ENCODE measurements at places on chromosomes 2 and 18.

- no peak for DNase-seq
Measured at GRCh38 chr2:59912042-59912441, 641.4 kb downstream of the BCL11A start.

DNA sequence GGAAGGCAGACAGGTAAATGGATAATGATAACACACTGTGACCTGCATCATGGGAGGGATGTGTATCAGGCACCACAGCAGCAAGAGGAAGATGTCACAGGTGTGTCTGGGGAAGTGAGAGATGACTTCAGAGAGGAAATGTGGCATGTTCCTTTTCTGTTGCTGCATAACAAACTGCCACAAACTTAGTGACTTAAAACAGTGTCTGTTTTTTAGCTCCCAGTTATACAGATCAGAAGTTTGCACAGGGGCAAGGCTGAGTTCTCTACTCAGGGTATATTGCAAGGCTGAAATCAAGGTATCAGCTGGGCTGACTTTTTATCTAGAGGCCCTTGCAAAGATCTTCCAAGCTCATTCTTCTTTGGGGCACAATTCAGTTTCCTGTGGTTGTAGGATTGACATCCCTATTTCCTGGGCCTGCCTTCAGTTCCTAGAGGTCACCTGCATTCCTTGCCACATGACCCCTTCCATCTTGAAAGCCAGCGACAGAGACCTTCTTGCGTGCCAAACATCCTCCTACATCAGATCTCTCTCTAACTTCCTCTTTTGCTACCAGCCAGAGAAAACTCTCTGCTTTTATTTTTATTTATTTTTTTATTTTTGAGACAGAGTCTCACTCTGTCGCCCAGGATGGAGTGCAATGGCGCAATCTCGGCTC, 2.1 kb upstream of the MAP3K2 start:
- DNase-seq = no peak

DNA sequence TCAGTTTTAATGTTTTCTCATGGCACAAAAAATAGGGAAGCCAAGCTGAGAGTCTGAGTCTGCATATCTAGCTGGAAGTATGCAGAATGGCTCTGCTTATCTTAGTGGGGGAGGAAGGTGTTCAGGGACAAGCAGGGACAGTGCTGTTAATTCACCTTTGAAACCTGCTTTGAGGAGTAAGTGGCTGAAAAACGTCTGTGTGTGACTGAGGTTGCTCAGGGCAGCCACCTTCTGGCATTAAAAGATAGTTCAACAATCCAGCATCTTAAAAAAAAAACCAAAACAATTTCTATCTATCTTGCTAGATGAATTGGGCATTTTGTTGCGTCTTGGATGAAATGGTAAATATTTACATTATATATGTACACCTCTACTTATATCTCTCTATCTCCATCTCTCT, 2.0 kb upstream of the TRPM8 start:
- no peak for DNase-seq

DNA sequence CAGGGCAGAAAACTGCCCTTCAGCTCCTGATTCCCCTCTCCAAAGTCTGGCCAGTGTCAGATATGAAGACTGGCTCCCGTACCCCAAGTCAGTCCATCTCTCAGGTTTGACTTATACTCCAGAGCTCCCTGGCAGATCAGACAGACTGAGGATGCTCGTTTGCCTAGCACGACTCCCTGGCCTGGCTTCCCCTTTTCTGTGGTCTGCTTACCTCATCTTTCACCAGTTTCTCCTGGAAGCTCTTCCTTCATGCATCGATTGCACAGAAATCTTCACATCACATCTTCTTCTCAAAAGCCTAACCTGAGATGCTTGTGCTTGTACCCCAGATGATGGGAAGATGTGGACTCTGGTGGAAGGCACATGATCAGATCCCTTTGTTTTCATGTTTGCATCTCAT, 387.9 kb upstream of the POU3F3 start:
- no peak for DNase-seq

DNA sequence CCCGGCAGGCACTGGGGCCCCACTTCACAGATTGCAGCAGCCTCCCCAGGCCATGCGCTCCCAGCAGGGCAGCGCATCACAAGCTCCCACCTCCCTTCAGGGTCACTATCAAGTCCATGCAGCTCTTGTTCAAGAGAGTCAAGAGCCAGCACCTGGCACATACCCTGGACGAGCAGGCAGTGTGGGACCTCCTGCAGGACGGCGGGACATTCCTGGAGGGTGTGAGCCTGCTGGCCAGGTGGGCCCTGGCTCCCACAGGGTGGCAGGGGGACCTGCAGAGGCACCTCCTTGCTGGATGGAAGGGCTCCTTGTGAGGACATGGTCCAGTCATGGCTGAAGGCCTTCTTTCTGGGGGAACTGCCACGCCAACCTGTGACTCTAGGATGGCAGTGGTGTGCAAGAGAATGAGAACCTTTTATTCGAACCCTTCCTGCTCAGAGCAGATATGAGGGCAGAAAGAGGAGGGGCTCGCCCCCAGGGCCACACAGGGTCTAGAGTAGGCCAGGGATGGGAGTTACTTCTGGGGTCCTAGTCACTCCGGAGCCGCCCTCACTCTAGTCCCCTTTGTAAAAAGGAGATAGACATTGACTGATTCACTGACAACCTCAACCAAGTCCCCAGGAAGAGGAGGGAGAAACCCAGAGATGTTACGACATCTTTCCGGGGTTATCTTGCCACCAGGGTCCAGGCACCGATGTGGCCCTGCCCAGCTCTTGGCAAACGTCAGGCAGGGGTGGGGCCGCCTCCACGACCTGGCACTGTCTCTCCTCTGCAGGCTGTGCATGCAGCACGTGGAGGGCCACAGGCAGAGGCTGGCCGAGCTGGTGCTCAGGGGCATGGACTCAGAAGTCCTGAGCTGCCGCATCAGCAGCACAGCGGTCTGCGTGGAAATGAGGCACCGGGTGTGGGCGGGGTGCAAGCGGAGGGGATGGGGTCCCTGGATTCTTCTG, 31.3 kb downstream of the HJURP start:
- DNase-seq = no peak

GRCh38 chr2:240558236-240558761, 511 bp upstream of the ANKMY1 start:
- DNase-seq = no peak

DNA sequence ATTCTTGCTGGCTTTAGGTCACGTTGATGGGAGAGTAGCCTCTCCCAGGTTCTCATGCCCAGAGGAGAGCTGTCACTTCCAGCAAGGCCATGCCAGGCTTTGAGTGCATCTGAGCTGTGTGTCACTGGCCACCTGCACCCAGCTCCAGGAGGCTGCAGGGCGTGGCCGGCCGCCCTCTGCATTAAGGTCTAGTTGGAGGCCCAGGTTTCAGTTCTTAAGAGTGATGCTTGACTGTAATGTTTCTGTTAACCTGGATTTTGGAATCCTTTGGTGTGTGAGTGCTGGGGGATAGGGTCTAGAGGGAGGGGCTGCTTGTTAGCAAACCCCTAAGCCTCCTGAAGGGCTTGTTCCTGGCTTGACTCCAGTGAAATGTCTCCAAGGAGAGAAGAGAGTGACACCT, 140.1 kb downstream of the ACOXL start:
- no peak for DNase-seq

- DNase-seq = no peak
Measured at GRCh38 chr2:207387001-207387571, 142.7 kb upstream of the CREB1 start.

GRCh38 chr2:172922815-172923214, 152.8 kb upstream of the MAP3K20 start:
- no peak for DNase-seq

DNA sequence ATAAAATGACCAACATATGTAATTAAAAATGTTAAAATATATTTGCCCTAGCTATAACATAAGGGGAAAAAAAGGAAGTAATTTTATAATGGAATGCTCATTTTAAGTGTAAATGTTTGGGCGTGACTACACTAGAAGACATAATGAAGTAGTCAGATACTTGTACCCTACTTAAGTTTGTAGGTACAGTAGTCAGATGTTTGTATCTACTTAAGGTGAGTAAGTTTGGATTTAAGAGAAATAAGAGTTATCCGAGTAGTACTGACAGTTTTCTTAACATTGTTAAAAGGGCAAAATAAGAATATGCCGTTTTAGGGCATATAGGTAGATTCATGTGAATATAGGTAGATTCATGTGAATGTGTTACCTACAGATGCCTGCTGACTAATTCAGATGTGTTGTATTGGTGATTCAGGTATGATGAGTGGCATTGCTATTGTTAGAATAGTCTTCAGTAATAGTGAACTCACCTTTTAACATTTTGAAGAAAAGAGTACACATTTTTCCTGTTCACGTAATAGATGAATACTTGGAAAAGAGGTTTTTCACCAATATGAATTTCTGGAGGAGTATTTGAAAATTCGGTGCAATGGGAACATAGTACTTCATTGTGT, 14.9 kb downstream of the VAPA start:
- no peak for DNase-seq

- DNase-seq = no peak
Measured at GRCh38 chr2:41784496-41784895, 263.3 kb upstream of the PKDCC start.

- no peak for DNase-seq
Measured at GRCh38 chr2:221001381-221001801, 570.7 kb downstream of the EPHA4 start.

DNA sequence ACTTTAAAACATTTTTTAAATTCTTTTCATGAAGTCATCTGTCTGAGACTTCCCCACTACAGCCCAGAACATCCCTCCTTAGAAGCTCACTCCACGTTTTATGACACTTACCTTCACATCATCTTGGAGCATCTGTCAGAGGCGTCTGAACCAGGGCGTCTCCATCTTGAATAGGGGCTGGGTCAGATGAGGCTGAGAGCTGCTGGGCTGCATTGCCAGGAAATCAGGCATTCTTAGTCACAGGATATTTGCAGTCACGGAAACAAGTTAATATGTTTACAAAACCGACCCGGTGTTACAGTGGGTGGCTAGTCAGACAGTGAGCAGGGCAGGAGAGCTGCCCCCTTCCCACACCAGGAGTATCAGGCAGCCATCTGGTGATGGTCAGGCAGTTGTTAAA, 456.5 kb downstream of the FBXO15 start:
- DNase-seq = no peak

DNA sequence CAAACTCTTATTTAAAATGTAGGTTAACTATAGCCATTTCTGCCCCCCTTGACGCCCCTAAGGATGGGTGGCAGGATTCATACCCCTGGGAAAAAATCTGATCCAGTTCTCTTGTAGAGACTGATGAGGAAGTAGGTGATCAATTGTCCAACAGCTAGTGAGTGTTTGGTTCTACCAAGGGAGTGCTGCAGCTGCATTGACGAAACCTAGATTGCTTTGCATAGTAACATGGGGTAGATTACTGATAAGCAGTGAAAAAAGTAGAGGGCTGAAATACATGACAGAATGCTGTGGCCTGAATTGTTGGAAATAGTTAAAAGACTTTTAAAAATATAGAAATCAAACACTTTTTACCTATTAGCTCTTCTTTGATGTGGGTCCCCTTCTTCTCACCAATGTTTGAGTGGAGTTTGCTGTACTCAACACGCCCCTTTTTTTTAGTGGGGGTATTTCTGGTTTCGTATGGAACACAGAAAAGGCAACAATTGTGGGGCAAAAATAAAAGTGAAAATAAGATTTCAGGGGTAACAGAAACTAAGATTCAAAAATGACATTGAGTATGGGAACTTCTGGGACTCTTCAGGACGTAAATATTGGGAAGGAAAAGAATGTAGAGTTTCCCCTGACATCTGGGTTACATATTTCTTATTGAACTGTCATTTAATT, 66.2 kb downstream of the MAIP1 start:
- no peak for DNase-seq

GRCh38 chr2:154264024-154264423, 392.3 kb downstream of the GALNT13 start:
- DNase-seq = no peak

- no peak for DNase-seq
Measured at GRCh38 chr2:5497874-5498273, 194.3 kb upstream of the SOX11 start.

DNA sequence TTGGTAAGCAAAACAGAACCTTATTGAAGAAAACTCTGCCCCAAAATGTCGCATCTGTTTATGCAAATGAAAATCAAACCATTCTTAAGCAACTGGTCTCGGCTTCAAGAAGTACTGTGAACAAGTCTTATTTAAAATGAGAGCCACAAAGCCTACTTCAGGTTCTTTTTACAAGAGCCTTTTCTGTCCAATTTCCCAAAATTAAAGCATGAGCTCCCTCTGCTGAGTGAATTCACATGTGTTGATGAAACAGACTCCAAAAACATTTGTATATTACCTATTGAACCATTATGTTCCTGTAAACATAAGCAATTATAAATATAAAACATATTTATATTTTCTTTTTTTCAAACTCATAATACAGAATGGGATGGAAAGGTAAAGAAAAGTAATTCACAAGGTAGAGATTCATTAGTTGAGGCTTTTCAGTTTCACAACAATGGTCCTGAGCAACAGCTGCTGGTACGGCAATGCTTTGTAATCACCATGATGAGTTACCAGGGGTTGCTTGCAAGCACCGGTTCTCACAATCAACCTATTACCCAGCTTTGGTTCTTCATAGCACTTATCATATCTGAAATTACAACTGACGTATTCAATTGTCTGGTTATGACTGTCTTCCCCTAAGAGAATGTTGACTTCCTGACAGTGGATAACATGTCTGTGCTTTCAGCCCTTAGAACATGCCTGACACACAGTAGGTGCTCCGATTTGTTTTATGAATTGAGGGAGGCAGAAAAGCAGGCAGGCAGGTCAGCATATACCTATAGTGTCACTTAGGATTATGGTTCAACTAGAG, 108.4 kb upstream of the BZW1 start:
- DNase-seq = peak; percentile 91

GRCh38 chr2:135169900-135170753, 118.0 kb downstream of the RAB3GAP1 start:
- DNase-seq = no peak
